ENCODE measurements at places on chromosomes 6 and 20.

DNA sequence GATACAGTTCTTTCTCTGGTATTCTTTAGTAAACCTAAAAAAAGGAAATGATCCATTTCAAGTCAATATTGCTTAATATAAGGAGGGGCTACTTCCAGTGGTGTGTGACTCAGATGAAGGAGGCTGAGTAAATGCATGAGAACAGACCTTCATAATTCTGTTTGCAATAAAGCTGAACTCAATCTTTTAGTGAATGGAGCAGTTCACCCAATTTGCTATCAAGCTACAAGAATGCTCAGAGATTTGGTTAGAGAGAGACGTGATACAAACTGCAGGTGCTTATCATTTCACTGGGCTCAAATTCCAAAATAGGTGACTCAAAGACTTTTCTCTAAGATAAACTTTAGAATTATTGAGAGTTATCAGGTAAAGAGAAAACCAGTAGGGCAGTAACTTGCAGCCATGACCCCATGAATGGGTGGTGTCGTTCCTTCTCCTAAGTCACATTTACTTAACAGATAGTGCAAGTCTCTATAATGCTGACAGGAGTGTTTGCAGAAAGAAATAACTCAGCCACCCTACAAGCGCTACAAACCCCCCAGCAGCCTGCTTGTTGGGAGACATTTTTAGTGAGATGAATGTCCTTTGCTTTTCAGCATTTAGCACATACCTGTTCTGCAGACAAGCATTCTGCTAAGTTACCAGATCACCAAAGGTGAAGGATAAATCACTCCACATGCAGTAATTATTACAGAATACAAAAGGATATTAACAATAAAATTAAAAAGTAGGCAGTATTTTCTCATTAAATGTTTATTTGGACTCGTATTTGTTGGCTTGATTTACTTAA, 16.4 kb upstream of the BLOC1S5 start:
- no peak for DNase-seq

DNA sequence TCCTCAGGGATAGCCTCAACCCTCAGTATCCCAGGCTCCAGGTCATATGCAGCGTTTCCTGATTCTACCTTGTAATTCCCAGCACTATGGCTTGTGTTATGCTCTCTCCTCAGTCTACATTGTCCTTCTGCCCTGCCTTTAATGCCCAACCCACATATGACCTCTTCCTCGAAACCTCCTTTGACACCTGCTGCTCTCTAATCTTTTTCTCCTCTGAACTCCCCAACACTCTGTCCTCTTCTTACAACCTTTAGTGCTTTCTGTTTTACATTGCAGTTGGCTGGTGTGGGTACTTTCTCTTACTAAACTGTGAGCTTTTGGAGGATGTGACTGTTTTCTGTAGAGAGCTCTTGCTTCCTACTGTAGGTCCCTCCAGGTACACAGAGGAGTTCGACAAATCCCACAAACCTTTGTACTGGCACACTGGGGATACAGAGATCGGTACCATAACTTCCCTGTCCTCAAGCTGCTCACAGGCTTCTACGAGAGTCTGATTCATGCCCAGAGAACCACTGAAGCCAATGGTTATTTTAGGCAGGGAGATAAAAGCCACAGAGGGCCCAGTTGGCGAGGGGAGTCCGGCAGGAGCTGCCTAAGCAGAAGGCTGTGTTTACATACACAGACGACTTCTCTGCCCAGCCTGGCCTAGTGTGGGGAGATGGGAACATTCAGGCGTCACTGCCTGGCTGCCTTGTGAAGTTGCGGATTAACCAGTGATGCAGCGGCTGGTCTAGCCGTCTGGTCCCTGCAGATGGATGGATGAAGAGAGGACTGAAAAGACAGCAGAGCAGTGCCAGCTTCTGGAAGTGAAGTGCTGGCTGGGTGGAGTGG, 8.4 kb upstream of the EPB41L1 start:
- no peak for DNase-seq

DNA sequence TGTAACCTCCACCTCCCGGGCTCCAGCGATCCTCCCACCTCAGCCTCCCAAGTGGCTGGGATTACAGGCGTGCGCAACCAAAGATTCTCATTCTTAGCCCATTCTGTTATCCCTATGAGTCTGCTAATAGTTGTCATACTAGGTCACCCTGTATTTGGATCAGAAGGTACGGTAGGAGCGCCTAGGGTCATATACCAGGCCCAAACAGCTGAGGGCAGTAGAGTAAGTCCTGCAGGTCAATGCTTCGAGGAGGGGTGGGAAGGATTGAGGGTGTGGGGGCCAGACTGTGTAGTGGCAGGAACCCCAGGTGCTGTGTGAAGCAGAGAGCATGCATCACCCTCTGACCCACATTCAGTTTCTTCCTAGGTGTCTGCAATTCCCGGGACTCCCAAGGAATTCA, 22.7 kb upstream of the POU5F1 start:
- DNase-seq, result no peak

DNA sequence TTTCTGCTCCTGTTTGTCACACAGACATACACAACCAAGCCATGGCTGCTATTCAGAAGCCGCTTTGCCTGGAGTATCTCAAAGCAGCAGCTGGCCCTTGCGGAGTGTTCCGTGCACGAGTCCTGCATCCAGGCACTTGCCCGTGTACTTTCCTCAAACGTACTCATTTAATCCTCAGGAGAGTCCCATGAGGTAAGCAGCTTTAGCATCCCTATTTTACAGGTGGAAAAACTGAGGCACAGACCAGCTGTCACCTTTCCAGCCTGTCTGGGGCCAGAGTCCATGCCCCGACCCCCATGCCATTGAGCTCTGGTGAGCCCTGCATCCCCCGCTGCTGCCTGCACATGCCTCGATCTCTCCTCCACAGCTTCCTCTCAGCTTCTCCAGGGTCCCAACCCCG, 130.0 kb downstream of the ERMARD start:
- DNase-seq, result no peak

DNA sequence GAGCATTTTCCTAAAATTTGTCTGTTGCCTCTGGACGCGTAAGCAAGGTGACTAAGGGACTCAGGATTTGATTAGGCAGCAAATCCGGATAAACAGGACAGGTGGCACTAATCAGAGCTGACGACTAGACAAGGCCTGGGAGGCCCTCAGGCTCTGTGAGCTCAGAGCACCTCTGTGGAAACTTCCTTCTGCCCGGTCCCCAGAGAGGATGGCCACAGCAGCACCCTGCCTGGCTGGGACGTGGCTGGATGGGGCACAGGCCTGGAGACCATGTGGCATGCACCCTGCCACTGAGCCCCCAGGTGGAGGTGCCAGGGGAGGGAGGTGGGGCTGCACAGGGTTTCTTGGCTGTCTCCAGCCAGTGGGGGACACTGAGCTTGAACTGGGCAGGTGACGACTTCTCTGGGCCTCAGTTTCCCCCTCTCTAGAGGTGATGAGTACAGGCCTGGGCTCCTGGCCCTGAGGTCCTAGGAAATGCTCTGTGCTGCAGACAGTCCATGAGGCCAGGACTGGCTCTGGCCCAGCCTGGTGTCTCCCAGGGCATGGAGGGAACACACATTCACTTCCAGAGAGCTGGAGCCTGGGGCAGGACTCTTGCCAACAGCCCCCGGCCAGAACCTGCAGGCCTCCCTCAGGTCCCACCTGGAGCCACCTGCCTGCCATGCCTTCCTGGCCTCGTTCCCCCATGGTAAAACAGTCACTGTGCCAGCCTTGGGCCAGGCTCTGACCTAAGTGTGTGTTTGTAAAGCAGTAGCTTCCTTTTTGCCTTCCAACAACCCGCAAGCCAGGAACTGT, 39.6 kb upstream of the STX16 start:
- no peak for DNase-seq

DNA sequence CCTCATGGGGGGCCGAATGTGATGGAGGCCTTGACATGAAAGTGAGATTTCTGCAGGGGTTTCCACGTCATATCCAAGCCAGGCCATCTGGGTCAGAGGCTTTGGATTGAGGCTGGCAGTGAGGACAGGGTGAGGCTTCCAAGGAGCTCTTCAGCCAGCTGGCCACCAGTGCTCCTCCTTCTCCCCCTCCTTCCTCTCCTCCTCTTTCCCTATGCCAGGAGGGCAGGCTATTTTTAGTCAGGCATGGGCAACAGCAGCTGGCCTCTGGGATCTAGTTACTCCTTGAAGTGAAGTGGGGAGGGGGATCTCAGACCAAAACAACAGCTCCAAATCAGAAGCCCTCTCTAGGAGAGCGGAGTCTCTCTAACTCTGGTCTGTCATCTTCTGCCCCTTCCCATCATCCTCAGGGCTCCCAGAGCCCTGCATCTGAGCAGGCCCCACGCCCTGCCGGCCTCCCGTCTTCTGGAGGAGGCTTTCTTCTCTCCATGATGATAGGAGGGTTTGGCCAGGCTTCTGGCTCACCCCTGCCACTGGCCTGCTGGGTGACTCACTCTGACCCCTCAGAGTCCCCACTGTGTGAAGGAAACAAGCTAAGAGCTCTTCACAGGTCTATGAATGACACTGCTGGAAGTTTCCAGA, 612 bp downstream of the TNNC2 start:
- no peak for DNase-seq

DNA sequence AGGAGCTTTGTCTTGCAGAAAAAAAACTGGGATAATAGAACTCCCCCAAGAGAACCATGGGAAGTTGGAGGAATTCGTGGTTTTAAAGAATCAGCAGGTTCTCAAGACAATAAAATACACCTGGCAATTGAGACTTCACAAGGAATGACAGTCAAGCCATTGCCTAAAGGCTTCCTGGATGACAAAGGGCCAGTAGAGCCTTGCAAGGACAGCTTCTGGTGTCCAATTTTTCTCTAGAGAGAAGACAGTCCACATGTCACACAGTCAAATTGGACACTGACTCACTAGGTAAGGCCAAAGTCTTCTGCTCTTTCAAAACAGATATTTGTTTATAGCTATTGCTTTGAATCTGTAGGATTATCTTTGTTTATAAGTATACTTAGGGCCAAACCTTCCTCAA, 80.3 kb upstream of the BMP5 start:
- no peak for DNase-seq

DNA sequence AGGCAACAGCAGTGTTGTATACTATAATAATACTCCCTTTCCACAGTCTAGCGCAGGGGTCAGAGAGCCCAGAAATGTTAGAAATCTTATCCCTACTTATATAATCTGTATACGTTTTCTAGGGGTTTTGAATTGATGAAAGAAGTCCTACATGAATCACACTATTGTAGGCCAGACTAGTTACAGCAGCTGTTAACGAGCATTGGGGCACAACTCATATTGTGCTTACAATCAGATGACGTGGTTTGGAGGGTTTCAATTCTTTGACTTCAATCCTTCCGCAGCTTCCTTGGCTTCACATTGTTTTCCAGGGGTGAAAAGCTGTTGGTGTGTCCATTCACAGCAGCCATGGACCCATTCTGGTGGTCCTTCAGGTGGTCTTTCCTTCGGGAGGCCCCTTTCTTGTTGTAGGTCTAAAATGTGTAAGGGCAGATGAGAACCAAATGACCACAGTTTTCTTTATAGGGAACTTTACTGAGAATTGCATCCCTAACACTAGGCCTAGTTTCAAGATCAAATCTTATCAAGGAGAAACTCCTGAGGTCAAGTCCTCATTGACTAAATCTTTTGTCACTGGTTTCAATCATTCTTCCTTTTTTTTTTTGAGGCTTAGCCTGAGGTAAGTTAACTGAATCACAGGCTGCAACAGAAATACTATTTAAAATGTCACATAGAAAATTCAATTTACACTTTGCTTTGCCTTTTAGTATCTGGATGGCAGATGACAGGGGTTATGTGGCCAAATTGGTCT, 79.7 kb downstream of the ELOVL5 start:
- no peak for DNase-seq

GRCh38 chr6:143490775-143491174, 20.7 kb downstream of the FUCA2 start:
- DNase-seq, result no peak

DNA sequence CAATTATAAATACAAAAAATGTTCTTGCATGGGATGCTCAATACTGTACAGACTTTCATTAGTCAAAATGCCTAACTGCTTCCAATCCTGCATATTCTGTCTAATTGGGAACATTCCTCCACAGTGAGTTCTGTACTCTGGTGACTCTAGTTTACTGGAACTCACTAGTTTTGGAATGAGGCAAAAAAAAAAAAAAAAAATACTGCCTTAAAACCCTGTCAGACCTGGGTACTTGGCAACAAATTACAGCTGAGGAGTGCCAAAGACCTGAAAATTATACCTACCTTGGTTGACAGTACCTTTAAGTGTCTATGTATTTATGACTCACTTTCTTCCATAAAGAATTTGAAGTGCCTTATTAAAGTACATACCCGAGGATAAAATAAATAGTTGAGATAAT, 276.7 kb downstream of the FARS2 start:
- DNase-seq, result no peak

GRCh38 chr6:80215063-80215462, 108.6 kb downstream of the BCKDHB start:
- no peak for DNase-seq

DNA sequence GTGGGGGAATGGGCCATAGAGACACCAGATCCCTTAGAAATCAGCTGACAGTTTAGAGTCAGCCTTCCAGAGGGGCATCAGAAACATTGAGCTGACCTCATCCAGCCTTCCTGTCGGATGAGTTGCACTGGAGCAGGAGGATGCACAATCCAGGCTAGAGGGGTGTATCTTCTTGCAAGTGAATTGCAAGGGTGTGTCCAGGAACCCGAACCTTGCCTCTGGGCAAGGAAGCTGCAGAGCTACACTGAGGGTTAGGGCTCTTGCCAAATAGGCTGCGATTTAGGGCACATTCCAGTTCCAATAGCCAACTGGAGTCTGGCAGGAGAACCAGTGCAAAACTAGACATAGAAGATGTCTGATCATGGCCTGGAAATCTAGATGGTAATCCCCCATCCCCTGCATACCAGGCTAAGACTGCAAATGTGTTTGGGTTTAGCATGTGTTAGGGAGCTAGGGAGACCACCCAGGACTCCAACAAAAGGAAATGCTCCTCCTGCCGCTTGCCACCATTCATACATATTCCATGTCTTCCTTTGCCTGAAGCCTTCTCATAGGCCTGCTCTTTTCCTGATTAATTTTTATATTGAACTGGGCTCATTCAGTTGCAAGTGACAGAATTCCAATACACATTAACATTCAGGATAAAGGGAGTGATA, 6.3 kb upstream of the UTRN start:
- no peak for DNase-seq

- no peak for DNase-seq
Measured at GRCh38 chr6:160774399-160774798, 72.4 kb downstream of the PLG start.

DNA sequence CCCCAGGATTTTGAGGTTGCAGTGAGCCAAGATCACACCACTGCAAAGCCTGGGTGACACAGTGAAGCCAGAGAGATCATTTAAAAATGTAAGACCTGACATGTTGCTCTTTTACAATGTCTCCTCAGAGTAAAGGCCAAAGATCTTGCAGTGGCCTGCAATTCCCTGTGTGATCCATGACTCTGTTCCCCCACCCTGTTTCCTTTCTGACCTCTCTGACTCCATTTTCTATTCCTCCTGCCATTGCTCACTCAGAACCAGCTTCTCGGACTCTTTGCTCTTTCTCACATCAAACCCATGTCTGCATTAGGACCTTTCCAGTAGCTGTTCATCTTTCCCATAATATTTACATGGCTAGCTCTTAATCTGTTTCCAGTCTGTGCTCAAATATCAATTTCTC, 28.8 kb downstream of the RNF217 start:
- DNase-seq, result no peak

All from activated T-cell treated with anti-CD3 and anti-CD28 coated beads for 24 hours (primary cell).